ENCODE measurements at places on chromosomes 5 and 9.

GRCh38 chr5:139410993-139411828, 7.3 kb upstream of the SPATA24 start:
- no peak for DNase-seq

- peak; percentile 69 for DNase-seq
These were observed 70.7 kb upstream of the RNF38 start for GRCh38 chr9:36470643-36471290.

DNA sequence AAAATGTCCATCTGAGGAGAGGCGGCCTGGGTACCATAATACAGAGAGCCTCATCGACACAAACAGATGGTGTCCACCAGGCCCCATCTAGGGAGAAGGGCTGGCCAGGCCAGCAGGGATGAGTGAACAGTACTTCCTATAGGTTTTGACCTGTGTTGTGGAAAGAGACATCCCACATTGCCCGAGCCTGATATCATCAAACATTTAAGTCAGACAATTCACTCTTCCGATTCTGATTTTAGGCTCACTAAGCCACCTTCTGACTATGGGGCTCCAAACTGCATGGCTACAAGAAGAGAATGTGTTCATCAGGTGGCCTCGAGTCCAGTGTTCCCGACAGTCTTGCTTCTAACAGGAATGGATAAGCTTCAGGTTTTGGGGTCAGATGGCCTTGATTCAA, 38.9 kb downstream of the SLC22A5 start:
- DNase-seq = no peak

DNA sequence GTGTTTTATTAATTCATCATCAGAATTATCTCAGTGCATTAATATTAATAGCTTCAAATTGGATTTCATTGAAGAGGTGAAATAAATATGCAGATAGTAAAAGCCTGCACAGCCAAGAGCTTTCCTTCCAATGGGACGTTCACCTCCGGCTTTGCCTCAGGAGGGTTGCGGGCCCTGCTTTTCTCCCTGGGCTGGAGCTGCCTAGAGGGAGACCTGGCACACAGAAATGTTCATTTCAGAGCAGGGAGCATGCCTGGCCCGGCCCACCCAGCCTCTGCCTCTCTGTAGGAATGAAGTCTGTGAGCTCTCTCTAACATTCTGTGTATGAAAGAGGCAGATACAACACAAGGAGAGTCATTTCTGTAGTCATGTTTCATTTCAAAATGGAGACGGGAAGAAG, 100.4 kb upstream of the IRX2 start:
- DNase-seq = no peak

- DNase-seq = no peak
These were observed 624.4 kb upstream of the RORB start for GRCh38 chr9:73872701-73873100.

- no peak for DNase-seq
These were observed 59.0 kb downstream of the USP20 start for GRCh38 chr9:129894120-129894823.

- no peak for DNase-seq
These were observed 14.8 kb downstream of the QSOX2 start for GRCh38 chr9:136230773-136231172.

GRCh38 chr5:41413074-41413473, 97.3 kb downstream of the PLCXD3 start:
- no peak for DNase-seq

- DNase-seq = no peak
These were observed 504.8 kb downstream of the DIRAS2 start for GRCh38 chr9:90137801-90138200.

DNA sequence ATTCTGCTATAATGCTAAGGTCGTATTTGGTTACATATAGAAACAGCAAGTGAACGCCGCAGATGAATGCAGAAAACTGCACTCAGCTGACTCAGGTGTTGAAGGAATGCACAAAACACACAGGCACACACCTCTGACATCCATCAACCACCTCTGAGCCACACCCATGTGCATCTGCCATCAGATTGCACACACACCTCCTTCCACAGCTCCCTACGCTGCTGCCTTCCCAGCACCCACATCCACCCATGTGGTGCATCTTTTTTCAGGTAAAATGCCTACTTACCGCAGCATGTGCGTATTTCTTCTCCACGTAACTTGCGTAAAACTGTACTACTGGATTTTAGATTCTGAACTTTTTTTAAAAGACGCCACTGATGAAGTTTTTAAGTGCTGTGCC, 7.1 kb downstream of the STK10 start:
- no peak for DNase-seq

GRCh38 chr5:67089200-67089725, 107.3 kb downstream of the CD180 start:
- no peak for DNase-seq

DNA sequence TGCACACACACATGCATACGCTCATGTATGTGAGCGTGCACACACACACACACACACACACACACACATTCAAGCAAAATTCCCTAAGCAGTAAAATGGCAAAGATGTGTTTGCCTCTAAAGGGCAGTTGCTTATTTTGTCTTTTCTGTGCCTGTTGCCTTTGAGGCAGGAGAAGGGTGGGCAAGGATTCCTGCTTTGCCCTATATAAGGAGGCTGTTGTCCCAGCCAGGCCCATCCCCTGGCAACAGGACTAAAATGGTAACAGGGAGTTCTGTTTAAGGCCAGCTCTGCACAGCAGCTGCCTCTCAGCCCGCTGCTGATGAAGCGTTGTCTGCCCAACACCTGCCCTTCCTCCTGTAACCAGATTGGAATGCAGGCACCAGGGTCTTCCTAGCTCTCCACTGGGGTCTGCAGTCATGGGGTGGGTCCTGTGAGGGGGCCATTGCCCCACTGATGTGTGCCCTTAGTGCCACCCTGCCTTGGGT, 64.4 kb downstream of the PPARGC1B start:
- DNase-seq = no peak

- DNase-seq = no peak
These were observed 272.7 kb downstream of the TRIM32 start for GRCh38 chr9:116959809-116960208.

- no peak for DNase-seq
These were observed 290.6 kb downstream of the CD180 start for GRCh38 chr5:66906021-66906420.

GRCh38 chr5:42676362-42676761, 80.3 kb upstream of the CCDC152 start:
- DNase-seq = no peak

DNA sequence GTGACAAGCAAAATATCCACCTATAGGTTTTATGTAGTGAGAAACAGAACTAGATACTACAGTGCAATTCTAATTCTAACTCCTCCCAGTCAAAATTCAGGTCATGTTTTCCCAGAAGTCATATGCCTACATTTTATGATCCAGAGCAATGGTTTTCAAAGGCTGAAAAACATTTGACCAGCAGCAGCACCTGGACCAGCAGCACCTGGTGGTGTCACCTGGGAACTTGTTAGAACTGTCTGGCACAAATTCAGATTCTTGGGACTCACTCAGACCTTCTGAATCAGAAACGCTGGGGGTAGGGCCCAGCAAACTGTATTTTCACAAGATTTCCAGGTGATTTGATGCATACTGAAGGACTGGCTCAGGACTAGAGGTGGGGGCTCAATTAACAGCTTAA, 367.7 kb upstream of the RFX3 start:
- DNase-seq = no peak

DNA sequence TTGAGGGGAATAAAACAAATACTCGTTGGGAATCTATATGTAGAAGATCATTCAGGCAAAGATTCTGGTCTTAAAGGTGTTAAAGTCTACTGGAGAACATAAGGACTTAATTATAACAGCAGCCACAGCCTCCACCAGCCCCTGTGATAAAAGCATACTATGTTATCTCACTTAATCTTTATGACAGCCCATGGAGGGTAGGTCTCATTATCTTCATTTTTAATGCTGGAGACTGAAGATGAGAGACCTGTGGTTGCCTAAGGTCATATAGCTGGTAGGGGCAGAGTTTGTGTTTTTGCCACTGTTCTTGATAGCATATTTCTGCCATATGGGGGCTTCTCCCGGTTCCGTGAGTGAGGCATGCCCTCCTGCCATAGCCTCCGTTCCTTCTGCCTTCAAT, 88.7 kb downstream of the TRIO start:
- no peak for DNase-seq

DNA sequence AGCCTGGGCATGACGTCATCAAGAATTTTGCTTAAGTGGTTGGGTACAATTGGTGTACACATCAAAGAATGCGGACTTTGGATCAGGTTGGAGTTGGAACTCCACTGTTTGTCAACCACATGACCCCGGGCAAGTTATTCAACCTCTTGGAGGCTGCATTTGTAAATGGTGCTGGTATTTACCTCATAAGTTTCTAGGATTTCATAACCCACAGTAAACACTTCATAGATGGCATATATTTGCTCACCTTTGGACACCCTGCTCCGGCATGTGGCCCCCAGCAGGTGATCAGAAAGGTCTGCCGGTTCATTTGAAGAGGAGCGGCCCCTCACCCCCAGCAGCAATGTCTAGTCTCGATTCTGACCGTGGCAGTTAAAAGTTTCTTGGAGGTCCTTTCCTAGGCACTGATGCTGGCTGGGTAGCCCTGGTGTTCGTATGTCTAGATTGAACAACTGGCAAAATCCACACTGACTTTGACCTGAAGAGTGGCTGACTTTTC, 60.6 kb downstream of the IL6ST start:
- no peak for DNase-seq

DNA sequence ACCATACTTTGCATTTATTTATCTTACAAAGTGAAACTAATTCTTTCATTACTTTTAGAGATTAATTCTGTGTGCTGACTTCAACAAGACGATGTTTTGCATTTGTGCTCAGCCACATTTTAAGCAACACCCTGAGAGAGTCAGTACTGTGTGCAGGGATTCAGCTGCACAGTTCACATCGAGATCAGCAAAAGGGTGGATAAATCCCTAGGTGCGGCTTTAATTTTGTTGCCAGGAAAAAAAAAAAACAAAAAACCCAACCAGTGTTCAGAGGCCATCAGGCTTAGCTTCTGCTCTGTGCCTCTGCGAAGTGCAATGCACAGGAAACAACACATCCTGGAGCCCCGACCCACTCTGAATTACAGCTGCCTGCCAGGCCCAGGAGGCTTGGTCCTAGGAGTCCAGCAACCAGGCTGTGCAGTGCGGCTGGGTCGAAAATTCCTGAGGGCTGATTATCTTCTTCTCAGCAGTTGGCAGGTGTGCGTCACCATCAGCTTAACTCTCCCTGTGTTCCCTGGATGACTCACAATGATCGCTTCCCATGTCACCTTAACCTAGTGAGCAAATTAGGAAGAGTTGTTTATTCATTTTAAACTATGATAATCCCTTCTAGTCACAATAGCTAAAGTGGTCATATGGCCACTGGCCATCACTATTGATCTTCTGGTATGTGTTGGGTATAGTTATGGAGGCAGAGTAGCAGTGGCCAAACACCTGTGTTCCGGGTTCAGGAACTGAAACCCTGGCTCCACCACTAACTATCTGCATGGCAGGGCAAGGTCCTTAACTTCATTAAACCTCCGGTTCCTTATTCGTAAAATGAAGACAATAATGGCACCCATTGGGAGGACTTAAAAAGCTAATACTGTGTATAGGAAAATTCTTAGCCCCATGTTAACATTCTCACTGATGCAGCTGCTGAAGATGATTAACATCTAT, 31.2 kb upstream of the NDUFB6 start:
- no peak for DNase-seq

DNA sequence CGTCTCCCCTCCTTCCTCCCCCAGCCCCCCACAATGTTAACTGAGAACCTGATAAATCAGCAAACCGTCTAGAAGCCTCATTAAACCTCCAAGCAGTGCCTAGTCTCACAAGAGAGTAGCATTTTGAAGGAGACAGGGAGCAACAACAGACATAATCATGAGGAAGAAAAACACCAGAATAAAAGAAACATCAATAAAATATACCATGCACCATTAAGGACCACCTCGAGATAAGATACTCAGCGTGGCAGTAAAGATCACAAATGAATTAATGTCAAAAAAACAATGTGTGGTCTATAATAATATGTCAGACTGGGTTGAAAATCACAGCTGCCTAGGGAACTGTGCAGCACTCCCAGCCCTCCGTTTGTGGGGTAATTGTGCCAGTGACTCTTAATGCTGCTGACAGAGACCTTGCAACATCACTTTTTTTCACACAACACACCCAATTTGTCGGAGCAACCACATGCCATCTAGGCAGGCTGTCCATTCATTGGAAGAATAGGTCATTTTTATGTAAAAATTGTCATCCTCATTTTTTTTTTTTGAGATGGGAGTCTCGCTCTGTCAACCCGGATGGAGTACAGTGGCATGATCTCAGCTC, 450.8 kb upstream of the WWC1 start:
- no peak for DNase-seq

- DNase-seq = no peak
These were observed 11.2 kb downstream of the IER5L start for GRCh38 chr9:129166623-129167557.

DNA sequence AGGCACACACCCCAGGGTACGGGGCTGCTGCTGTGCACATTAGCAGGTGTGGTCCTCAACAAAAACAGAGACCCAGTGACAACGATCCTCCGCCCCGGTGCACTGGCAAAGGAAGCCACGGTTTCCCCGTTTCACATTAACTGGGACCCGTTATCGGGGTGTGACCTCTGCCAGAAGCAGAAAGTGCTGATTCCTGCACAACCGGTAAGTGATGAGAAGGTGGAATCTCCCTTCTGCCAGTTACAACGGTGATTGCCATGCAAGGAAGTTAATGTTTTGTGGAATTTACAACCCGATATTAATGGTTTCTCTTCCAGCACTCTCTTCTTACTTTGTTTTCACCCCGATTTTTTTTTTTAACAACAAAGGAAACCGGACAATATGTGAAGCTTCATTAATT, 294.9 kb upstream of the IRX1 start:
- DNase-seq = no peak

DNA sequence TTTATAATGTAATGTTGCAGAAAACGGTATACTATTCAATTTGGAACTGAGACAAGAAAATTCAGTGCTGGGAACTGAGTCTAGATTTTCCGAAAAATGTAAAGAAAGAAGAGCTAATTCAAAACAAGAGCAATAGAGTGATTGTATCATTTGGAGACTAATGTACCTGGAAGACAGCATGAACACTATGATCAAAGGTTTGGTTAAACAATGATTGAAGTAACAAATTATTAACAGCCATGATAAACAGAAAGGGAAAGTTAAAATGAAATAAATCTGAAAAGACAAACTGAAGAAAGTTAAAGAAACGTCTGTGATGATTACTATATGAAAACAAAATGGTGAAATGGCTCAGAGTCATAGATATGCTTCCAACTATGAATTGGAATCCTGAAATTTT, 300.6 kb upstream of the MPDZ start:
- DNase-seq = no peak

DNA sequence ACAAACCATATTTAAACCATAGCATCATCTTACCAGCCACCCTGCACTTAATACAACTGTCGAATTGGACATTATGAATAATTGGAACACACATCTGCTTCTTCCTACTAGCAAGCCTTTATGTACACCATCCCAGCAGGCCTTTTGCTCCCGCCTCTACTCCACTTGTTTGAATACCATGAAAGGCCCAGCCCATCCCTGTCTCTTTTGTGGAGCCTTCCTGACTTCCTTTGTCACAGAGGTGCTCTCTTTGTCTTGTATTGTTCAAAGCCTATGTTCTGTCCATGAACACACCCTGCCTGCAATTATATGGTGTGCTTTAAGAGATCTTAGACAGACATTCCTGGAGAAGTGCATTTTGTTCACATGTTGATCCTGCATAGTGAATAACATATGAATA, 465.7 kb downstream of the DIRAS2 start:
- DNase-seq = no peak
